ENCODE measurements at places on chromosomes 2 and 18.
A peak's percentile ranks its signal among the peaks of the same experiment; 100 is the strongest.

- no peak for DNase-seq
These were observed 14.2 kb downstream of the TNFRSF11A start for GRCh38 chr18:62339106-62339988.

- DNase-seq: no peak
These were observed 157.4 kb downstream of the ASXL3 start for GRCh38 chr18:33735428-33735827.

DNA sequence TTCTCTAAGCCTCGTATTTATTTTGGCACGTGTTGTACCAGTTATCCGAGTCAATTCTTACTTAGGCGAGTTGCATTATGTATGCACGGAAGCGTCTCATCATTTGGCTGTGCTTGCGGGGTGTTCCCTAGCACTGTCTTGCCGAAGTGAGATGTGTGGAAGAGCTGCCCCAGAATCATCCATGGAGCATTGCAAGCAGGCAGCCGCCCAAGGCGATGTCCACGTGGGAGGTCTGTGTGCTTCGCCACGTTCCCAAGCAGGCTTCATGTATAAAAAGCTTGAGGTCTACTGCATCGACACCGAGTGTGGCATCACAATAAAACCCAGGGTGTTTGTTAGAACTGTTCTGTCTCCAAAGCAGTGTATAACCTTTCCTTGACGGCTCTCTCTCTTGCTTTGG, 849.9 kb downstream of the DCDC2C start:
- DNase-seq: no peak

- DNase-seq: peak; percentile 15
These were observed 57.5 kb downstream of the SLC35F5 start for GRCh38 chr2:113698892-113699447.

- DNase-seq: no peak
These were observed 297.2 kb downstream of the NCKAP5 start for GRCh38 chr2:133271105-133271504.

- DNase-seq: no peak
These were observed 29.8 kb downstream of the KCNE4 start for GRCh38 chr2:223081789-223082188.

DNA sequence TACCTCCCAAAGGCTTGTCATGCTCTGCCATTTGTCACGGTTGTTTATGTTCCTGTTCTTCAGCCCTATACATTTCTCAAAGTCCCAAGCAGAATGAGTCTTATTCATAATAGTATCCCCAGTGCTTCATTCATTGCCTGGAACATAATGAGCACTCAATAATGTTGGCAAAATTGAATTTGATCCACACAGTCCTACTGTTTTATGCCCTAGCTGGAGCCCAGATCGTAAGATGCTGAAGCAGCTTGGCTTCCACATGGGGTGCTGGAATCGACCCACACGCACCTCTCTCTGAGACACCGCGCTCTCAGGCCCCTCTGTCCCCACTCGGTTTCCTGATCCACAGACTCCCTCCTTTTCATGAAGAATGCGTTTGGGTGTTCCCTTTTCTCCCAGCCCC, 245.5 kb downstream of the MYT1L start:
- no peak for DNase-seq

DNA sequence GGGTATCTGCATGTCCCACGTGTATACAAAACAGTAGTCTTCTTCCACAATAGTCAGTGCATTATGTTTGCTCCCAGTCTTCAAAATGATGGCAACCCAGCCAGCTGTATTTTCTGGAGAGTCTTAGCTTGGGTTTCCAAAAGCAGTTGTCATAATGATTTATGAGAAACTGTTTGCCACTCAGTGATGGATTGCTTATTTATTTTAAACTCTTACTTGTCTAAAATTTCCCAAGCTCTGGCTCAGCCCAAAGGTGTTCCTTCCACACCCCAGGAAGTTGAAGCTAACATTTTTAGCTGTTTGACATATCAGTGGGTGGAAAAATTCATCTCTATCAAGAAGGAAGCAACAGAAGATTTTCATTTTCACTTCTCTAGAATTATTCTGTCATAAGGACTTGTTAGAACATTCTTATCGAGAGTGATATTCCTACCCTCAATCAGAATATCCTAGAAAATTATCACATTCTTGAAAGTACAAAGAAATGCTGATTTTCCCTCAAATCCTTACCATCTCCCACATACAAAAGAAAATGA, 78.8 kb downstream of the ASAP2 start:
- no peak for DNase-seq

DNA sequence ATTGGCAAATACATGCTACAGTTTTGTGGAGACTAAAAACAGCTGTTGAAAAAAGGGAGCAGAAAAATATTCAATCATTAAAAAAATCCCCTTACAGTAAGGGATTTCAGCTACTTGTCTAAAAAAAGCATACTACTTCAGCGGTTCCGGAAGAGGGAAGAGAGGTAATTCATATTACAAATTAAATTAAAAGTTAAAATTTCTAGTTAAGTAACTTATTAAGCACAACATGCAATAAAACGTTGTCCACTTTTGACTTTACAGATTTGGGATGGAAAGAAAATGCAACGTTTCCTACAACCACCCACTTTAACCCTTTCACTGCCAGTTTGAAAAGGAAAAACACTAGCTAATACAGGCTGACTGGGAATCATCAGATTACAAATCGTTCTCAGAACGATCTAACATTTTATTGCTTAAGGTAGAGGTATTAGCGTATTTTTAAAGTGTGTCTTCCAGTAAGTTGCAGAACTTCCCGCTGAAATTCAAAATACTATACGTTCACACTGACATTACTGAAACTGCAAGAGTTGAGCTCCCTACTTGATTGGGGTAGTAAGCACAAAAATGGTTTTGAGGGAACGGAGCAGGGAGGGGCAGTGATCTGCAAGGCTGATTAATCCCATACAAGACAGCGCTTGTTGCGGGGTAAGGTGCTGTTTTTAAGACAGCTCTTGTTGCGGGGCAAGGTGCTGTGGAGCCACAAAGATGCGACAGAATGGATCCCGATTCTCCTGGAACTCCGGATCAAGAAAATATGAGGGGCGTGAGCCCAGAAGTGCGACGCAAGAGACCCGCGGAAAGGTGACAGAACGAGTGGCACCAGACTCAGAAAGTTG, 743 bp downstream of the HADHA start:
- peak; percentile 5 for DNase-seq

DNA sequence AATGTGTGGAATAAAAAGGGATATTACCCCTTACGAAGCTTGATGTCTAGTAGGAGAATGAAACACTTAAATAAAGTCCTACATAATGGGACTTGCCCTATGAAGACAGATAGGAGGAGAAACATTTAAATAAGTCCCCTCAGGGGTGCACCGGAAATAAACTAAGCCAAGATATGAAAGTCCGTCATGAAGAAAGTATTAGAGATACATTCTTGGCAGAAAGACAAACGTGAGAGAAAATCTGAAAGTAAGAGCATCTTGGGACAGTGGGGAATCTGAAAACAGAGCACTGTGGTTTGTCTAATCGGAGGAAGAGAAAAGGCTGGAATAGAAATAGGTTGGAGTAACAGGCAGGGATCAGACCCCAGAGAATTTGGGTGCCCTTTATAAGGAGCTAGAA, 516.9 kb upstream of the DSEL start:
- no peak for DNase-seq

GRCh38 chr2:126856403-126856802, 42.3 kb upstream of the TEX51 start:
- DNase-seq: no peak

GRCh38 chr18:8849696-8850095, 144.3 kb downstream of the MTCL1 start:
- no peak for DNase-seq

GRCh38 chr18:49582579-49582978, 20.7 kb downstream of the LIPG start:
- DNase-seq: no peak

GRCh38 chr2:145166731-145167302, 646.9 kb upstream of the ZEB2 start:
- DNase-seq: no peak

DNA sequence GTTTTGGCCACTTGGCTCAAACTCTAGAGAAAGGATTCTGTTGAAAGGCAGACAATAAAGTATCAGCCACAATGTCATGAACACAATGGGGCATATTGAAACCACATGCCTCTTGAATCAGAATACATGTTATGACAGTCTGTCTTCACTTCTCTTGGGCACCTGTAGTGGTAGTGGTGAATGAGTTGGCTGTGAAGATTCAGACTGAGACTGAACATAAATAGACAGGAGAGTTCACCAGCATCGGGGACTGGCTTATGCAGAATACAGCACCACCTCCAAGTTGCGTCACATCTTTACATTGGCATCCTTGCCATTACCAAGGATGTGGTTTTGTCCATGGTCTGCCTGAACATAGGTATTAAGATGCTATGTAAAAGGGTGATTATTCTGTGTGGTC, 336.8 kb downstream of the MYCN start:
- no peak for DNase-seq

- no peak for DNase-seq
These were observed 126.8 kb downstream of the LAMA3 start for GRCh38 chr18:23816021-23816420.

GRCh38 chr2:44934983-44935728, 6.3 kb upstream of the SIX3 start:
- no peak for DNase-seq

DNA sequence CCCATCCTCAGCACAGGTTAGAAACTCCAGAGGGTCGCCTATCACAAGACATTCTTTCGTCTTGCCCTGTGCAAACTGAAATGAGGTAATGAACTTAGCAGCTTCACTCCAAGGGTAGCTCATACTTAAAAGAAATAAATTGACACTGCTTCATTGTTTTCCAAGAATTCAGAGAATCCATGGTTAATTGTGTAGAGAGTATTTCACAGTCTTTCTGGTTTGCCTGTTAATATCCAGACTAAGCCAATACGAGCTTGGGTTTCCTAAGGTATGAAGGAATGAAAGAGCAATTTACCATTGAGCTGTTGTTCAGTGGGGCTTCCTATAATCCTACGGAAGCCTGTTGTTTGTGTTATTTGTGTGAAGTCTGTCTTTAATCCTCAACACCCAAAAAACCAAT, 58.7 kb downstream of the FAM124B start:
- DNase-seq: no peak

DNA sequence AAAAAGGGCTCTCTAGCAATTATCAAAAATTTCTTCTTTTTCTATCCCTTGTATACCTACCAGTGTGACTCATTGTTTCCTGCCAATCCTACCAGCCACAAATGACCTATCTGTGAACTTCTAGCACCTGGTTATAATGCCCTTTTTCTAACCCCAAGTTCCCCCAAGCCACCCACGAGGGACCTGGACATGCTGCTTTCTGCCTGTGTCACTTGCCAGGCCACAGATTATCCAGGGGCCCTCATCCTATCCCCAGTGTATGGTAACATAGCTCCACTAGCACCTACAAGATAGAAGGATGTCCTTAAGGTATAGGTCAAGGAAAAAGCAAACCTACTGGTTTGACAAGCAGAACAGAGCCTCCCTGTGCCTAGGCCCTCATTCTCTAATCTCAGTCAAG, 26.8 kb downstream of the AAK1 start:
- no peak for DNase-seq

GRCh38 chr2:149906886-149907285, 319.3 kb upstream of the MMADHC start:
- no peak for DNase-seq

GRCh38 chr2:202014318-202014717, 19.3 kb upstream of the FZD7 start:
- no peak for DNase-seq

DNA sequence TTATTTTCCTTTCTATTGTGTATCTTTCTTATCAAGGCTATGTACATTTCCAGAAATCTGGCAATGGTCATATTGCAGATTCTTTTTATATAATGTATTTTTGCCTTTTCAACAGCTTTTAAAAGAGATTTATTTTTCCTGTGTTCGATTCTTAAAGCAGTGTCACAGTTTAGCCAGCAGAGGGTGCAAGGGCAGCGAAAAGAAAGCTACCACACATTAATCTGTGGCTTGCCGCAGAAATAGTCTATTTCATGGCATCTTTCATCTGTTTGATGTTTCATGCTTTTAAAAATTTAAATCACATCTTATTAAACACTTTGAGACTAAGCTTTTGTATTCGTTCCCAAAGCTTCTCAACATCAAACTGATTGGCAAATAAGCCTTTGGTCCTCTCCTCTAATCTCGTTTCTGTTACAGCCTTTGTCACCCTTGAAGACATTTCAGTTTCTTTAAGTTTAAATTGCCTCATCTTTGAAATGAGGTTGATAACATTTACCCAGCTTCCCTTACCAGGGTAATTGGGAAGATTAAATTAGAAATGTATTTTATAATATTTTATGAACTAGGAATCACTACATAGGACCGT, 73.3 kb downstream of the PIK3C3 start:
- peak; percentile 37 for DNase-seq

GRCh38 chr18:67639872-67640271, 123.4 kb upstream of the DSEL start:
- no peak for DNase-seq

GRCh38 chr2:77469106-77469505, 53.1 kb downstream of the LRRTM4 start:
- DNase-seq: no peak

DNA sequence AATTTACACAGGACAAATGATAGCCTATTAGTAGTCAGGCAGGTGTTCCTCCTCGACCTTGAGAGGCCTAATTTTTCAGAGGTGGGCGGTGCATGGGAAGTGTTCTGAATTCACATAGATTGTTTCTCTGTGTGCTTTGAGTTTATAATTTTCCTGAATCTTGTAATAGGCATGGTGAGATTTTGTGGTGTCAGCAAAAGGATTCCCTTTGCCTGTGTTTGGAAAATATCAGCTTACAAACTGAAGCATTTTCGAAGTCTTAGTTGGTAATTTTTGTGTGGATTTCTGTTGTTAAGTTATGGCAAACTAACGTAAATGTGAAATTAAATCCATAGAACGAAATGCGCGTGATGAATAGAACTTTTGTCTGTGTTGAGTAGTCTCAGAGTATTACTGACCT, 194.0 kb upstream of the RBMS1 start:
- DNase-seq: no peak

- DNase-seq: no peak
These were observed 7.9 kb downstream of the ALPP start for GRCh38 chr2:232386490-232386739.

GRCh38 chr2:173793709-173794565, 171.2 kb downstream of the SP3 start:
- no peak for DNase-seq

GRCh38 chr2:18482666-18483065, 77.8 kb downstream of the RDH14 start:
- DNase-seq: no peak

GRCh38 chr2:178848335-178848734, 41.1 kb upstream of the TTN start:
- DNase-seq: no peak

GRCh38 chr2:115738111-115738510, 1295.7 kb downstream of the DPP10 start:
- DNase-seq: no peak

GRCh38 chr18:34650121-34650545, 60.0 kb upstream of the DTNA start:
- no peak for DNase-seq

GRCh38 chr2:181431674-181432073, 25.5 kb upstream of the ITGA4 start:
- no peak for DNase-seq
